CD4-positive, alpha-beta memory T cell (primary cell): ENCODE measurements at places on chromosomes 3 and 15. TPM values are rescaled to one million over a fixed set of nuclear protein-coding genes. Genes with fewer than 3 reads are reported as not detected.

- DNase-seq: peak; percentile 58
Observed at GRCh38 chr3:20043396-20043795, 3.1 kb downstream of the KAT2B start.

DNA sequence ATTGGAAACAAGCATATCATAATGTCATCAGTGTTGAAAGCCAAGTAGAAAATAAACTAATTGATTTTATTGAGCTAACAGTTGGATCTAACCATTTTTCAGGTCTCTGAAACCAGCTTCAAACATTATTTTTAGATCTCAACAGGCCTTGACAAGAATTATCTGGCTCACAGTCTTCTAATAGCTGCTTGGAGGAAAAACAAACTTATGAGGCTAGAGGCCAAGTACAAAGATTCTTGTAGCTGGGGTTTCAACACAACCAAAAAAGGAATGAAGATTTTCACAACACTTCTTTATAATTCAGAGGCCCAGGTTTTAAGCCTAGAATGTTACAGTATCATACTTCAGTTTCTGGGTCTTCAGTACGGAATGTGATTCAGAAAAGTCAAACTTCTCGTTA, 3.7 kb downstream of the SETMAR start:
- no peak for DNase-seq

- DNase-seq: no peak
Observed at GRCh38 chr3:170524073-170524472, 61.8 kb downstream of the SLC7A14 start.

GRCh38 chr3:17090280-17090983, 205.7 kb downstream of the PLCL2 start:
- DNase-seq: no peak

DNA sequence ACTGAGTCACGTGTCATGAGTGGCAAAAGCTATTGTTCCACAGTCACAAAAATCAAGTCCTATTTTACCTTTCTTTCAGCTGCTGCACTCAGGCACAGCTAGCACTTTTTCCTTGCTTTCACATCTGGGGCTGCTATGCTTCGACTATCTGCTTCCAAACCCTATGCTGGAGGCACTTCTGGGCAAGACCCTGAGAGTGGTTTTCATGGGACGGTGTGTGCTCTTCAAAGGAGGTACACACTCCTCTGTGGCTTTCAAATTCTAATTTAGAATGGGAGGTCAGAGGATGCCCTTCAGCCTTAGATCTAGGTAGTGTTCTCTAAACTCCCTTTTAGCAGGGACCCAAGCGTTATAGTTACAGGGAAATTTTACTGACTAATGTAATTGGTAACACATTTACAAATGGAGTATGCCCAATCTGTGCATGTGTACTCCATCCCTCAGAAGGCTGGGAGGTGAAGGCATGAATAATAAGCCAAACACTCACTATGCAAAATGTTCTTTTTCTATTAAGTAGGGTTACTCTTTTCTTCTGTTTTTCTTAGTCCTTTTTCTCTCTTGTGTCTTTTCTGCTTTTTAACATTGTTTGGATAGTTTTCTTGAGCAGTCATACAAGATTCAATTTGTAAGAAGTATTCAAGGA, 188.3 kb downstream of the LSAMP start:
- DNase-seq: no peak

- no peak for DNase-seq
Observed at GRCh38 chr3:141942006-141942405, 65.6 kb downstream of the ATP1B3 start.

GRCh38 chr15:57527382-57528091, 64.2 kb upstream of the MYZAP start:
- DNase-seq: no peak

GRCh38 chr15:37765786-37766185, 168.7 kb upstream of the TMCO5A start:
- no peak for DNase-seq

DNA sequence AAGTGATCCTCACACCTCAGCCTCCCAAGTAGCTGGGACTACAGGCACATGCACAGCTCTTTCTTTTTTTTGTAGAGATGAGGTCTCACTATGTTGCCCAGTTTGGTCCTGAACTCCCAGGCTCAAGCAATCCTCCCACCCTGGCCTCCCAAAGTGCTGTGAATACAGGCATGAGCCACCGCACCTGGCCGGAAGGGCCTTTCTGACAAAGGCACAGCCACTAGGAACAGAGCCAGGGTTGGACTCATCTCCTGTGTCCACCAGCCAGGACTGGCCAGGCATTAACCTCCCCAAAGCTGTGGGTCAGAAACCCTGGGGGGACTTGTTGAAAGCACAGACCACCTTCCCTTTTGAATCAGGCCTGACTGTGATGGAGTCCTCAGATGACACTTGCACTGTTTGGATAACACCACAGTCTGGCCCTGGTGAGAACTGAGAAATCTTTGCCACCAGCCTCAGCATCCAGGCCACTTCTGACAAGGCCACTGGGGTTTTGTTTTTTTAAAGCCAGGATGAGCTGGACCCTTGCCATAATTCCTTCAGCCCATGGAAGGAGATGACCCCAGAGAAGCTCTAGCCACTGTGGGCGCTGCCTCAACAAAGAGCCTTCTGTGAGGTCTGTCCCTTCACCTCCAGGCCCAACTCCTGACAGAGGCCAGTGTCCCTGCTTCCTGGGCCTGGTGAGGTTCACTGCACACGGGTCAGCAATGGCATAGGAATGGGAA, 4.8 kb downstream of the TKT start:
- no peak for DNase-seq

DNA sequence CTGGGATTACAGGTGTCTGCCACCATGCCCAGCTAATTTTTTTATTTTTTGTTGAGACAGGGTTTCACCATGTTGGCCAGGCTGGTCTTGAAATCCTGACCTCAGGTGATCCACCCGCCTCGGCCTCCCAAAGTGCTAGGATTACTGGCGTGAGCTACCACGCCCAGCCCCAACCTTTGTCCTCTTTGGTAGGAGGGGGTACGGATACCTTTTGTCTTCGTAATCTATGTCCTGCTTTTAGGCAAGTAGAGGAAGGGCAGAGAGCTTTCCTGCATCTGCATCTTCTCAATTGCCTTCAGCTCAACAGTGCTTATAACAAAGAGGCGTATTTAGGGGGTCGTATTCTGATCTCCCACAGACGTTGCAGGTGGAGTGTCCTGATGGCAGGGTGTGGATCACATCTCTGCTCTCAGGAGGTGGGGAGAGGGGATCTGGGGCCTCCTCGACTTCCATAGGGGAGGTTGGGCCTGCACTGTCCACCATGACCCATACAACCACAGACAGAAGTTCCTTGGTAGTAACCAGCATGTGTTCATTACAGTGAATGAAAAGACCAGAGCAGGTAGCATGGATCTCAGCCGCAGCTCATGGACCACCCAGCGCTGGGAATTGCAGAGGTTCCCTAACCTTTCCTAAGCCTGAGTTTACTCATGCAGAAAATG, 21.4 kb upstream of the KCTD6 start:
- no peak for DNase-seq

DNA sequence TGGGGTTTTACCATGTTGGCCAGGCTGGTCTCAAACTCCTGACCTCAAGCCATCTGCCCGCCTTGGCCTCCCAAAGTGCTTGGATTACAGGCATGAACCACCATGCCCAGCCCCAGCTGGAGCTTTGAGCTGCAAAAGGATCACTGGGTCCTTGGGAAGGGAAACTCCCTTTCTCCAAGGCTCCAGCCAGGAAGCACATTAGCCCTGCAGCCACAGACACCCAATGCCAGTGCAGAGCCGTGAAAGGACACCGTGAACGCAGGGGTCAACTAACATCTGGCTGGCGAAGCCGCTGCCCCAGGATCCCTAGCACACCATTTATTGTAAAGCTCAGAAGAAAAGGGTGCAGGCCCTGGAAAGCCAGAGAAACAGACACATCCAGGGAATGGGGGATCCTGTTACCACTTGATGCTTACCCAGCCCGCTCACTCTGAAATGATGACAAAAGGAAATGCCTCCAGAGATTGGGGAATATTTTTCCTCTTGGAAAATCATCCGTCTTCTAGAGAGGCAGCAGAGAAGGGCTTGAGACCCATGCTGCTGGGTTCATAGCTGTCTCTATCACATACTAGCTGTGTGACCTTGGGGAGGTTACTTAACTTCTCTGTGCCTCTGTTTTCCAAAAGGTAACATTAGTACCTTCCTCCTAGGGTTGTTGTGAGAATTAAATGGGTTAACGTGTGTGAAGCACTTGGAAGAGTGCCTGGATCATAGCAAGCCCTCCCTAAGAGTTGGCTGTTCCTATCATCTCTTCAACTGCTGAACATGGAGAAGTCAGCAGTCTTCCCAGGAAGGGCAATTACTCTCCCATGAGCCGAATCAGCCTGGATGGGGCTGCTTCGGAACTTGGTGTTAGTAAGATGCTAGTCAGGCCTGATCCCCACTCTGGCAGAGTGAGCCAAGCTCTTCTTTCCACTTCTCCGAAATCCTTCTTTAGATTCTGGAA, 40.8 kb downstream of the LMCD1 start:
- no peak for DNase-seq

DNA sequence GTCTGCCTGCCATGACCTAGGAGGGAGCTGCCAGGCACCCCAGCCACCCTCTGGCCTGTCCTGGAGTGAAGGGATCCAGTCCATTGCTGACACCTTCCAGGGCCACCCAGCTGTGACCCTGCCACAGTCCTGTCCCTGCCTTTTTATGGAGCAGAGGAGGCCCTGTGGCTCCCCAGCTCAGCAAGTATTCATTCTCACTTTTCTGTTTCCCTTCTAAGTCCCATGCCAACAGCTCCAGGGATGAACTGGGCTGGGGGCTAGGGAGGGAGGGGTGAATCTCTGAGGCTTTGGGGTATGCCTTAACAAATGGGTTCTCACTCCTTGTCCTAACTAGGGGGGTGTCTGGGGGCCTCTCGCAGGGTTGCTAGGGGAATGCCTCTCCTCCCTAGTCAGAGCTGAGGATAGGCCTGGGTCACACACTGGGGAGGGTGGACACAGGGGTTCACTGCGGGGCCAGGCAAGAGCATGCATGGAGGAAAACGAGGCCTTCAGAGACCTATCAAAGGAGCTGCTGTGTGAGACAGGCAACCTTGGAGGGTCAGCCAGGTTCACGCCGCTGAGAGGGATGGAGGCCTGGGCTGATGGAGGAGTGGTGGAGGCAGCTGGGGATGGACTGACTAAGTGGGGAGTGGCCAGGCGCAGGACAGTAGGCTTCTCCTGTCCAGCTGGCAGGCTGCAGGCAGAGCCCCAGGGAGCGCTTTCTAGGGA, 31.8 kb downstream of the EPHB3 start:
- no peak for DNase-seq

Gene SCAANT1
- not detected for total RNA-seq

Gene PSTPIP1
- 225 TPM for total RNA-seq

Gene ACSBG1
- total RNA-seq: not detected

Gene IL20RB
- total RNA-seq: 2.7 TPM
